Thymus (tissue), 14 donors: ENCODE measurements at places on chromosomes 1 and 21.
A peak's percentile ranks its signal among the peaks of the same experiment; 100 is the strongest.

GRCh38 chr1:245608271-245608670 lies 453.5 kb downstream of the KIF26B start:
- no peaks in the 10 kb centered on the region for H3K27me3 ChIP-seq
- no peak overlapping the region for H3K4me3 ChIP-seq
- H3K36me3 ChIP-seq = no peaks in the 10 kb centered on the region
- no peak for DNase-seq
- H3K4me1 ChIP-seq = no peaks in the 10 kb centered on the region
- no peak overlapping the region for H3K27ac ChIP-seq

GRCh38 chr1:193367863-193368262 lies 181.4 kb upstream of the B3GALT2 start:
- no peak overlapping the region for H3K27ac ChIP-seq
- no peaks in the 10 kb centered on the region for H3K27me3 ChIP-seq
- H3K4me3 ChIP-seq = no peak overlapping the region
- no peaks in the 10 kb centered on the region for H3K4me1 ChIP-seq
- H3K36me3 ChIP-seq = no peaks in the 10 kb centered on the region

DNA sequence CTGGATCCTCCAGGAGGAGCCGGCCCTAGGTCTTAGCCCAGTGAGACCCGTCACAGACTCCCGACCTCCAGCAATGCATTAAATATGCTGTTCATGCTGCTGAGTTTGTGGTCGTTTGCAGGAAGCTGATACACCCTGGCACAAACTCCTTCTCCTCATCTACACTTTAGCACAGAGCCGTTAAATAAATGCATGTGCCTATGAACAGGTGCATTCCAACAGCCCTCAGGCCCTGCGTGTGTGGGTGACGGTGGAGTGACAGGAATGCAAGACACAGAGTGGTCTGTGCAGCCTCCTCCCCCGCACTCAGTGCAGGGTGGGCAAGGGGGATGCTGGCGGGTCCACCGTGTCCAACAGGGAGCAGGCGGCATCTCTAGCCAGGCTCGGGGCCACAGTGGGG lies 106.6 kb upstream of the TMPRSS2 start:
- H3K27me3 ChIP-seq = peaks cover 9% of the 10 kb centered on the region
- peak overlapping the region; percentile 56 for H3K27ac ChIP-seq
- no peaks in the 10 kb centered on the region for H3K36me3 ChIP-seq
- no peak overlapping the region for H3K4me3 ChIP-seq

DNA sequence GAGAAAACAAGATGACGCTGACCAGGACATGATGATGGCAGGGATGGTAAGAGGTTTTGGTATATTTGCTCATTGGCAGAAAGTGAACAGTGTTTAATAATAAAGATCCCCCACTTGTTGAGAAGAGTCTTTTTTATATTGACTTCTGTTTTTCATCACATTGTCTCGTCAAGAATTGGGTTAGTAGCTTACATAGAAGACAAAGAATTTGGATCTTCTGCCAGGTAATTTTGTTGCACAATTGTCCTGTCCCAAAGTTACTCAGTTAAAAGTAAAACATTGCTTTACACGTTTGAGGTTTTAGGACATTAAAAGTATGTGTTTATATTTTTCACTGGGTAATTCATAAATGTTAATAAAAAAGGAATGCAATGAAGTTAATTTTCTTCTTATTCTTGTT lies 48.3 kb upstream of the LAMC2 start:
- H3K36me3 ChIP-seq = peaks cover 3% of the 10 kb centered on the region
- no peaks in the 10 kb centered on the region for H3K4me1 ChIP-seq
- H3K27me3 ChIP-seq = no peaks in the 10 kb centered on the region
- DNase-seq = no peak
- H3K27ac ChIP-seq = no peak overlapping the region
- no peak overlapping the region for H3K4me3 ChIP-seq

DNA sequence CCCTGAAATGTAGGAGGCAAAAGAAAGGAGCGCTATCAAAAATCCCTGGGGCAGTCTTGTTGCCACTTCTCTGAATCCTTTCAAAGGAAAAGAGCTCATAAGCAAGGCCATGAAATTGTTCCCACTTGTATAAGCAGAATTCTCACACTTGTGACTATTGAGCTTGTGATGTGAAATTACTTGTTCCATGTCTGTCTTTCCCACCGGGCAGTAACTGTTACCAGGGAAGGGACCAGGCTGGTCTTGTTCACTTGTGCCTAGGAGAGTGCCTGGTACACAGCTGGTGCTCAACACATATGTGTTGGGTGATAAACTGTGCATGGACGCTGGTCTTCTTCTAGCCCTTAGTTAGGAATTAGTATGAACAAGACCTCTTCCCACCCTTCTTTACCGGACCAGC lies 150.6 kb downstream of the CDC7 start:
- no peaks in the 10 kb centered on the region for H3K36me3 ChIP-seq
- peaks cover 6% of the 10 kb centered on the region for H3K4me1 ChIP-seq
- no peaks in the 10 kb centered on the region for H3K27me3 ChIP-seq
- no peak overlapping the region for H3K27ac ChIP-seq
- no peak for DNase-seq

GRCh38 chr1:198528364-198528763 lies 12.1 kb downstream of the ATP6V1G3 start:
- H3K4me1 ChIP-seq = peaks cover 4% of the 10 kb centered on the region
- H3K4me3 ChIP-seq = no peak overlapping the region
- H3K36me3 ChIP-seq = no peaks in the 10 kb centered on the region
- H3K27me3 ChIP-seq = no peaks in the 10 kb centered on the region
- DNase-seq = no peak

GRCh38 chr1:229185963-229186362 lies 84.9 kb upstream of the RAB4A start:
- H3K27ac ChIP-seq = no peak overlapping the region
- H3K36me3 ChIP-seq = no peaks in the 10 kb centered on the region
- no peaks in the 10 kb centered on the region for H3K4me1 ChIP-seq
- no peak for DNase-seq
- no peak overlapping the region for H3K4me3 ChIP-seq
- H3K27me3 ChIP-seq = no peaks in the 10 kb centered on the region

DNA sequence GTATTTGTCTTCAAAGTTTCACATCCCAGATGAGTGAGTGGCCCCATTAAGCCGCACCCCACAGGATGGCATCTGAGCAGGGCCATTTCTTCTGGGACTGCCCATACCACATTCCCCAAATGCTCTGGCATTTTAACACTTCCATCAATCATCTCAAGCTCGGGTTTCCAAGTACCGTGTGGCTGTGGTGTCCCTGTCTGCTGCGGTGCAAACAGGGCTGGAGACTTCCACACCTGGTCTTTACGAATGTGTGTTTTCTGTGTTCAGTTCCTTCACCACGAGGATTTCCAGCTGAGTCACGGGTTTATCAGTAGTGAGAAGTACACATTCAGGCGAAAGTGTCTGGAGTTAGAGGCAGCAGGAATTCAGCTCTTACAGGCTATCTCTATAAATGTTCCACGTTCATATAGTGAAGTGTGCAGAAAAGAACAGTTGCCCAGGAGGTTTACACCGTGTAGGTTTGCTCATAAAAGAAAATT lies 195.2 kb downstream of the RHOU start:
- DNase-seq = no peak
- no peak overlapping the region for H3K27ac ChIP-seq
- H3K36me3 ChIP-seq = no peaks in the 10 kb centered on the region
- H3K4me1 ChIP-seq = no peaks in the 10 kb centered on the region
- no peak overlapping the region for H3K4me3 ChIP-seq
- H3K27me3 ChIP-seq = no peaks in the 10 kb centered on the region

DNA sequence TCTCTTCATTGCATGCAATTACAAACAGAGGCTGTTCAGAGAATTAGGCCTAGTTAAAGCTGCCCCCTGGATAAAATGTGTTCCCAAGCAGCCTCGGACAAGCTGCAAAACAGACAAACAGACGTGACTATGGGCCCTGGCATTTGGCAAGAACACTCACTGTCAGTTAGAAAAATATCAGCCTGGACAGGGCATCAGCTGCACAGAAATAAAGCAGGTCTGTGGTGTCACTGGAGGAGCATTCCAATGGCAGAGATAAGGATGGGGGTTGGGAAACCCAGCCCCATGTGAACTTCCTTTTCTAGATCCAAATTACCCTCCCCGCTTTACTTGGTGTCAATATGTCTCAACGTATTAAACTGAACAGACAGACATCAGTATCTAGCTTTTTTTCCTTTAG lies 177.1 kb downstream of the GPATCH2 start:
- no peaks in the 10 kb centered on the region for H3K27me3 ChIP-seq
- H3K4me3 ChIP-seq = no peak overlapping the region
- no peaks in the 10 kb centered on the region for H3K4me1 ChIP-seq
- DNase-seq = no peak
- H3K36me3 ChIP-seq = no peaks in the 10 kb centered on the region

DNA sequence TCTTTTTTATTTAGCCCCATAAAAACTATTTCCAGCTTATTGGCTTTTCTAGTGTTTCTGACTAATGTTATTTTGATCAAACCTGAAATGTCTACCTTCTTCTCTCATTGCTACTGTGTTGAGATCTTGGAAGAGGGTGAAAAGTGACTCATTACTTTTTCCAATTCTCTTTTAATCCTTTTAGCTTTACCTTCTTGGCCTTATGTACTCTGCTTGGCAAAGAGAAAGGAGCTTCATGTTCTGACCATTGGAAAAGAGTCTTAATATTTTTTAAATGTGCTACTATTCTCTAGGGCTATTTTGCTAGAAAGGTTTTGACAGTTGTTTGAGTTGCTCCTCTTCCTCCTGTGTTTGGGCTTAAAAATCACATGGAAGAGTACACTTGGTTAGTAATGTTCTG lies 97.8 kb upstream of the CHODL start:
- H3K27me3 ChIP-seq = no peaks in the 10 kb centered on the region
- DNase-seq = no peak
- no peak overlapping the region for H3K27ac ChIP-seq
- no peaks in the 10 kb centered on the region for H3K36me3 ChIP-seq

DNA sequence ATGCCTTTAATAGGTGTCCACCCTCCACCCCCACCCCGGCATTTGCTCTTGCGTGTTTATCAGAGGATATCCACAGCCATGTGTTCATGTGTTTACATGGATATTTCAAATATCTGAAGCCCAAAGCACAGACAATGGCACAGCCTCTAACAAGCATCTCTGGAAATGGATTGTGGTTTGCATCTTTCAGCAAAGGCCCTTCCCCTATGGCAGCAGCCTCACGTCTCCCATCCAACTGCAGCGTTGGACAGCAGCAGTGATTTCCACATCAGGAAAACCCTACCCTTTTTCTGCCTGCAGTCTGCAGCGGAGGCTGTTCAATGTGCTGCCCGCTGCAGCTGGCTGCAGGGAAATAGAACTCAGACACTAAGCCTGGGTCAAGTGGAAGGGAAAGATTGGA lies 1.6 kb downstream of the RASSF5 start:
- no peak overlapping the region for H3K4me3 ChIP-seq
- no peak overlapping the region for H3K27ac ChIP-seq
- peaks cover 58% of the 10 kb centered on the region for H3K4me1 ChIP-seq
- H3K36me3 ChIP-seq = no peaks in the 10 kb centered on the region

DNA sequence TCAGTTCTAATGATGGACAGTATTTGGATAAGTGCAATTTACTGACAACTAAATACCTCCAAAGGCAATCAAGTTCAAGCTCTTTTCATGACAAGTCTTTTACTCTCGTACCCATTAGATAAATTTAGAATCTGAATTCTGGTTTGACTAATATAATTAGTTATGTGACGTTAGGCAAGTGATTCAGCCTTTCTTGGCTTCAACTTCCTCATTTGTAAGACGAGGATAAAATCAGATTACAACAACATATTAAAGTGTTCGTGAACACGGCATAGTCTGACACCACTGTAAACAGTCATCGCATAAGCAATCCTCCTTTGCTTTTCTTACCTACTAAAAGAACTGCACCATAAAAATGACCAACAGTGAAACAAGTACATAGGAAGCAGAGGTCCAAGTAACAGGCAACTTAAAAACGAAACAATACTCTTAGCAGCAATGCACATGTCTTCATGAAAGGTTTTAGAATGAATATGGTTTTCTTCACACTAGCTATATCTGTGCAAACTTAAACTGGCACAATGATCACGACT lies 25.7 kb downstream of the COA6 start:
- DNase-seq = no peak
- no peaks in the 10 kb centered on the region for H3K36me3 ChIP-seq
- peaks cover 4% of the 10 kb centered on the region for H3K4me1 ChIP-seq
- no peaks in the 10 kb centered on the region for H3K27me3 ChIP-seq

- DNase-seq = no peak
- no peaks in the 10 kb centered on the region for H3K27me3 ChIP-seq
- no peak overlapping the region for H3K4me3 ChIP-seq
- no peaks in the 10 kb centered on the region for H3K36me3 ChIP-seq
- H3K27ac ChIP-seq = no peak overlapping the region
These were observed 17.9 kb upstream of the ATP6V1G3 start for GRCh38 chr1:198558402-198558801.

GRCh38 chr21:14841511-14842472 lies 223.0 kb downstream of the NRIP1 start:
- no peak overlapping the region for H3K27ac ChIP-seq
- H3K27me3 ChIP-seq = no peaks in the 10 kb centered on the region
- no peaks in the 10 kb centered on the region for H3K36me3 ChIP-seq
- H3K4me1 ChIP-seq = no peaks in the 10 kb centered on the region
- H3K4me3 ChIP-seq = no peak overlapping the region
- no peak for DNase-seq

DNA sequence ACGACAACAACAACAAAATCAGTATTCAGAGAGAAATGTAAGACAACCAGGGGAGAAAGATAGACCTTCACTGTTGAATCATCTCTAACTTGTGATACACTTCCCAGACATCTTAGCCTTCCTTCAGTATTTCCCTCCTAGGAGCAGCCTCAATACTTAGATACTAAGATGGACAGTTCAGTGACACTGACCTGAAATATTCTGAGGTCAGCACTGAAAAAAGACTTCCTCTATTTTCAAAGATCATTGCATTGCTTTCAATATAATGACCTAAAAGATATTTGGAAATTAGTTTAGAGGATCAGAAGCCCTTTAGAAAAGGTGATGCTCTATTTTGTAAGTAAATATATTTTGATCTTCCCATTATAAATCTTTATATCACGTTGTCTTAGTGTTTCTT lies 101.0 kb downstream of the MRPL39 start:
- H3K4me1 ChIP-seq = no peaks in the 10 kb centered on the region
- no peak for DNase-seq
- no peaks in the 10 kb centered on the region for H3K36me3 ChIP-seq
- no peaks in the 10 kb centered on the region for H3K27me3 ChIP-seq
- no peak overlapping the region for H3K4me3 ChIP-seq
- no peak overlapping the region for H3K27ac ChIP-seq

- no peaks in the 10 kb centered on the region for H3K36me3 ChIP-seq
- H3K4me3 ChIP-seq = peak overlapping the region; percentile 86
- peak overlapping the region; percentile 100 for H3K27ac ChIP-seq
- H3K4me1 ChIP-seq = peaks cover 15% of the 10 kb centered on the region
- H3K27me3 ChIP-seq = no peaks in the 10 kb centered on the region
- peak; percentile 67 for DNase-seq
These were observed 516 bp downstream of the RCOR3 start for GRCh38 chr1:211259638-211260126.

DNA sequence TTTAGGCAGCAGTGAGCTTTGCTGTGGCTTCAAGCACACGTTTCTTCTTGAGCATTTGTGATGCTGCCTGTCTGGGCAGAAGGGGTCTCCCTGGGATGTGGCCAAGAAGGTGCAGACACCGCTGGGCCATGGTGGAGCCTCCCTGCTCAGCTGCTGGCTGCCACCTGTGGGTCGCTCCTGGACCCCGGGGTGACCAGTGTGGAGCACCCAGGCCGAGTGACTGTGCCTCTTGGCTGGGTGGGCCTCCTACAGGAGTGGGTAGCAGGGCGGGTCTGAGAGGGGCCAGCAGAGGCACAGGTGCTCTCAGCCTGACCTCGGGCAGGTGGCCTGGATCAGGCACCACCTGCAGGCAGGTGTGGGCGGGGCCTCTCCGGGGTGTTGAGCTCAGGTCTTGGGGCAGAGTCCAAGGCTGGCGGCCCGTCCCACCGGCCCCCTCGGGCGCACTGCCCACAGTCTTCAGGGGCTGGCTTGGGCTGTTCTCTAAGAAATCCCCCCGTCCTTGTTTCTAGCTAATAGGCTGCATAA lies 42.0 kb upstream of the COL6A1 start:
- peaks cover 24% of the 10 kb centered on the region for H3K36me3 ChIP-seq
- no peak overlapping the region for H3K4me3 ChIP-seq
- no peaks in the 10 kb centered on the region for H3K27me3 ChIP-seq
- H3K27ac ChIP-seq = no peak overlapping the region
